ENCODE measurements at places on chromosomes 13 and 19.

GRCh38 chr13:35621989-35622388, 145.5 kb upstream of the MAB21L1 start:
- peak; percentile 5 for DNase-seq

DNA sequence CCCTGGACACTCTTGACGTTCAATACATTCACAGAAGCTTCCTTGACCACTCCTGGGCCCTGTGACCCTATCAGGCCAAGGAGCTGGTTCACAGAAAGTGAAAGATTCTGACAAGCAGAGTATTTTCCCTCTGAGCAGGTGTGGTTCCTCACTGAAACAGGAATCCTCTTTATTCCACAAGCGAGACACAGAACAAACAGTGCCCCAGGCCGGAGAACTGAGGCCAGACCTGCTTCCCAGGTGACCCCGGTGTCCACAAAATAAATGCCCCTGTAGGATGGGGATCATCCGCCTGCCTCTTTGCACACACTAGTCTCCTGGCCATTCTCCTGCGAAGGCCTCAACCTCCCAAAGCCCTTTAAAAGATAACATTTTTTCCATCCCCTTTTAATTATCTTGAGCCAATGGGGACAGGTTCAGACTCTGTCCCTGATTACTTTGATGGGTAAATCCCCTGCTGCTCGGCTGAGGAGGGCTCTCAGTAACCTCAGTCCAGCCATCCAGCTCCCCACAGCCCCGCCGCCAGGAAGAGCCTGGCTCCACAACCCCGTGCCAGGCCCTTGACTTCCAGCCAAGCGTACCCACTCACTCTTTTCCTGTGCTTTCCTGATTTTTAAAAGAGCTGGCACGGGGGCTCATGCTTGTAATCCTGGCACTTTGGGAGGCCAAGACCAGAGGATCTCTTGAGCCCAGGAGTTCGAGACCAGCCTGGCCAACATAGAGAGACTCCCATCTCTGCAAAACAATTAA, 129.1 kb downstream of the FOXO1 start:
- DNase-seq: no peak

DNA sequence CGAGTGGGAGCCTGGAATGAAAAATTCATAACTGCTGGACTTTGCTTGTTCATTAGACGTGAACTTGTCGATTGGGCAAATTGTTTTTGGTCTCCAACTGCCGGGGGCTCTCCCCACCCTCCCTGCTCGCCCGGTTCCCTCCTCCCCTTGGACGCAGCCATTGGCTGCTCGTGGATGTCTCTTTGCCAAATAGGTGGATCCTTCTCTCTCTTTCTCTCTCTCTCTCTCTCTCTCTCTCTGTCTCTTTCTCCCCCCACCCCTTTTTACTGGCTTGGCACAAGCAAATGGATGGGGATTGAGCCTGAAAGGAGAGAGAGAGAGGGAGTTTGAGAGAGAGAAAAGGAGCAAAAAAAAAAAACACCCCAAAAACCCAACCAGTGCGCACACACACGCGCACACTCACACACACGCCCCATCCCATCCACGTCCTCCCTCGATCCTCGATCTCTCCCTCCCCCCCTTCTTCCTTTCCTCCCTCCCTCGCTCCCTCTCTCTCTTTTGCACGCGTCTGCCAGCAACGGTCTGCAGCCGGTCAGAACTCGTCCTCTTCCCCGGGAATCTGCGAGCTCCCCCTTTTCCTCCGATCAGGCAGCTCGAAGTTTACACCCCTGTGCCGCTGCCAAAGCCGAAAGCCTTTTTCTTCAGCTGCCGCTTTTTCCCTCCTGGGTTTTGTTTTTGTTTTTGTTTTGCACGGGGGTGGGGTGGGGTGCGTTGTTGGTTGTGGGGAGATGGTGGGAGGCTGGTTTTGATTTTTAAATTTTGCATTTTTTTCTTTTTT, 27.8 kb downstream of the NFIX start:
- DNase-seq: no peak

- DNase-seq: no peak
These were observed 5.6 kb upstream of the KATNAL1 start for GRCh38 chr13:30312904-30313303.

DNA sequence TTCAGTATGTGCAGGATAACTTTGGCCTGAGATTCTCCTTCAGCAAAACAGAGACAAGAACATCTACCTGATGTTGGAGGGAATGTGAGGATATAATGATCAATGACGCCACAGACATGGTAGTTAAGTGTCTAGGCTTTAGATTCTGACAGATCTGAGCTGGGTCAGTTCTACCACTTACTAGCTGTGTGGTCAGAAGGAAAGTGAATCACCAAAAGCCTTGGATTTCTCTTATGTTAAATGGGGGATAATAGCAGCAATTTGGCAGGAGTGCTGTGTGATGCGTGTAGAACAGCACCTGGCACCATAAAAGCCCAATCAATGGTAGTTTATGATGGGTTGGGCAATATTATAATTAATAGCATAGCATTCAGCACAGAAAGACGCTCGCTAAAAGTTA, 41.7 kb downstream of the RXFP2 start:
- no peak for DNase-seq

GRCh38 chr19:54523403-54523802, 20.8 kb downstream of the LAIR2 start:
- no peak for DNase-seq

DNA sequence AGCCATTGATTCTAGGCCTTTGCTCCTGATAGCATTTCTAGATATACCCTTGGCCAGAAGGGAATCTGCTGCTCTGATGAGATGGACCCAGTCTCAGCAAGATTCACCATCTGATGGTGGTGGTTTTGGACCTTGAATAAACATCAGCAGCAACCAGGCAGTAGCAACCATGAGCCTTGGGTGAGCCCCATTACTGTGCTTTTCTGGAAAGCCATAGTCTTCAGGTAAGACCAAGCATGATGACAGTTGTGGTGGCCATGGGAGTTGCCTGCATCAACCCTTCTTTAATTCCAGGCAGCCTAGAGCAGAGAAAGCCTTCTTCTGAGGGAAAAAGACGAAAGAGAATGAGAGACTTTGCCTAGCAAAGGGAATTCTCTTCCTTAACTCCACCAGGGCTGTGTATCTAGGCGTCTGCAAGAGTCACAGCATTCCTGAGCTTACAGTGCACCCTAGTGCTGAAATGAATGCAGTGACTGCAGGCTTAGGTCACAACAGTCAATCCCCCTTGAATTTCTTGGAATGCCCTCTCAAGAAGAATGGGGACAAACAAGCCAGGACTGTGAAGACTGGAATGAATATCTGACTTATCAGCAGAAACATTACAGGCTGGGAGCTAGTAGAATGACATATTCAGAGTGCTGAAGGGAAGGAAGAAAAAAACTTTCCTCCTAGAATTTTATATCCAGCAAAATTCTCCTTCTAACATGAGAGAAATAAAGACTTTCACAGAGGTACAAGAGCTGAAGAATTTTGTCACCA, 942.4 kb upstream of the PCDH20 start:
- DNase-seq: no peak

DNA sequence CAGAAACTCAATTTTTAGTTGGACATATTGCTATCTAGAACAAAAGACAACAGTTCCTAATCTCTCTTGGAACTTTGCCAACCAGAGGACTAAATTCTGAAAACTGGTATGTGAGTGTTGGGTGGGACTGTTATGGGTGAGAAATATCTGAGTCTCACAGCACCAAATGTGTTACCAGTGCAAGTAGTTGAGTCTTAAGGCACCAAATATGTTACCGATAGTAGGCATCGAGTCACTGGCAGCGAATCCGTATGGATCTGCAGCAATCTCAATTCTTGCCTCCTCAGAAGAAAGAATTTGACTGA, 575.2 kb downstream of the DACH1 start:
- no peak for DNase-seq

GRCh38 chr13:98475522-98475921, 101.4 kb downstream of the STK24 start:
- no peak for DNase-seq

DNA sequence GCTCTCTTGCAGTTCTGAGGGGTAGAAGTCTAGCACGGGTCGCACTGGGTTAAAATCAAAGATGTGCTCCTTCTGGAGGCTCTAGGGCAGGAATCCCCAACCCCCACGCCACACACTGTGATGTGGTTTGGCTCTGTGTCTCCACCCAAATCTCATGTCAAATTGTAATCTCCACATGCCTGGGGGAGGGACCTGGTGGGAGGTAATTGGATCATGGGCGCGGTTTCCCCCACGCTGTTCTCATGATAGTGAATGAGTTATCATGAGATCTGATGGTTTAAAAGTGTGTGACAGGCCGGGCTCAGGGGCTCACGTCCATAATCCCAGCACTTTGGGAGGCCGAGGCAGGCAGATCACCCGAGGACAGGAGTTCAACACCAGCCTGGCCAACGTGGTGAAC, 26.6 kb upstream of the CALM3 start:
- no peak for DNase-seq

- no peak for DNase-seq
These were observed 149.6 kb downstream of the TEX29 start for GRCh38 chr13:111469916-111470506.

- no peak for DNase-seq
These were observed at the start of gene NAPSA for GRCh38 chr19:50365434-50366306. TSS of gene NAPSA (minus strand) at chr19:50365639. CDS start at chr19:50365621, 18 bp downstream.

DNA sequence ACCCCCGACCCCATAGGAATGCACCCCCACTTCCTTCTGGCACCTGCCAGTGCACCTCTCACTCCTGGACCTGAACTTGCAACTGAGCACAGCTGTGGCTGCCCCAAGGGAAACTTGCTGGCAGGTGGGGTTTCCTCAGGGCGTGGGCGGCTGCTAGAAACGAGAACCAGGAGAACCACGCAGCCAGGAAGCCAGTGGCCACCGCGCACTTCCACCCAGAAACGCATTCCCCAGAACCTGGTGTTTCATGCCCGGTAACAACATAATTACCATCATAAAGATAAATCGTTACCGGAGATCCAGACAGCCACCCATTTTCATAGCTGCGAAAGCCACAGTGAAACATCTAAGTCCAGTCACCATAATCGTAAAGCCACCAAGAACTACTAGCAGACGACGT, 75.2 kb upstream of the C13orf46 start:
- DNase-seq: no peak

- DNase-seq: peak; percentile 67
These were observed at the start of gene ZNF528 for GRCh38 chr19:52397310-52398080. TSS of gene ZNF528 (plus strand) at chr19:52397849. CDS start at chr19:52402014, 4,165 bp downstream.
